Activated naive CD4-positive, alpha-beta T cell treated with anti-CD3 and anti-CD28 coated beads, Interleukin-2, amount 10 ng/mL, durations not matched to agents 5 hours and 36 hours (primary cell): ENCODE measurements at places on chromosomes 2 and 18. TPM values are rescaled to one million over a fixed set of nuclear protein-coding genes. Genes with fewer than 3 reads are reported as not detected.

The CRYGC gene
- not detected for total RNA-seq

The SPHKAP gene
- not detected for total RNA-seq

The EIF2AK2 gene
- total RNA-seq = 37.5 TPM

The ZAP70 gene
- total RNA-seq = 303 TPM

The MALL gene
- not detected for total RNA-seq

The GPBAR1 gene
- total RNA-seq = 0.82 TPM

The FAHD2B gene
- total RNA-seq = 20.5 TPM
